Stimulated activated CD4-positive, alpha-beta T cell treated with anti-CD3 and anti-CD28 coated beads, TNF-alpha, amount 100 ng/mL, for 4 hours (primary cell): ENCODE measurements at places on chromosomes 13 and 19.

DNA sequence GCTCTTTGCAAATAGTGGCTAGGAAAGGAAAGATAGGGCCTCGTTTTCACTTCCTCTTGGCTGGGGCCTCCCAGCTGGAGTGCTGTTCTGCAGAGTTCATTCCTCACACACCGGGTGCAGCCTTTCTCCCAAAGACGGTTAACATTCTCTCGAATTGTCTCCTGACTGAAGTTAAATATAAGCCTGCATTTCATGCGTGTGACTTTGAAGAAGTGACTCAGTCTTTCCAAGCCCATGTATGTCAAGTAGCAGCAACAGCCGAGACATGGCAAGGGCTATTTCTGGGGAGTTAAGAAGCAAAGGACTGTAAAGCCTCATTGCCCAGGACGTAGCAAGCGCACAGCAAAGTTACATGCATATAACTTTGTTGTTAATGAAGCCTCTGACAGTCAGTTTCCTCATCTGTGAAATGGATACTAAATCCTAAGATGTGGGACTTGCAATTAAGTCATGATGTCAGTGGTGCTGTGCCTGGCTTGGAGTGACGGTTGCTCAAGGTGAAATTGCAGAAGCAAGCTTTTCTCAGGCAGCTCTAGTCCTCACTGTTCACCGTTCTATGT, 502.4 kb downstream of the MYO16 start:
- DNase-seq = no peak

DNA sequence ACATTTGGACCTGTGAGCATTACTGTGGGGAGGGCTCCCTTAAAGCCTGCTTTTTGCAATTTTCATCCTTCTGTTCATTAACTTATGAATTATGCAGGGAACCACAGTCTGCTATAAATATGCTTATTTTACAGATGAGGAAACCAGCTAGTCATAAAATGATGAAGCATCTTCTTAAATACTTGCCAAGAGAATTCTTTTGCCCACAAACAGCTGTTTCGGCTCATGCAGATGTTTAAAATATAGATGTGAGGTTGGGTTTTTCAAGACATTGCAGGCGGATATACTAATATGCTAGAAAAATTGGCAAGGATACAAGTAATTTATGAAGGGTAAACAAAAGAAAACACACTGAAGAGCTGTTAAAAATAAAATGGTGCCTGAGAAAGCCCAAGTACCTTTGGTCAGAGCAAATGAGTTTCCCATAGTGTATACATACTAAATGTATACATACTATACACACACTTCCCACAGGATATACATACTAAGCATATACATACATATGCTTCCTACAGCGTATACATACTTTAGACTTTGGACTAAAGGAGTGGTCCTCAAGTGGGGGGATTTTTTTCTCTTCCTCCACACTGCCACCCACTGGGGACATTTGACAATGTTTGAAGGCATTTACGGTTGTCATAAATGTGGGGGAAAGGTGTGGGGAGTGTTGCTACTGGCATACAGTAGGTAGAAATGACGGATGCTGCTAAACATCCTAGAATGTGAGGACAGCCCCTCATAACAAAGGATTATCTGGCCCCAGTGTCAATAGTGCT, 164.9 kb upstream of the CSNK1A1L start:
- no peak for DNase-seq

DNA sequence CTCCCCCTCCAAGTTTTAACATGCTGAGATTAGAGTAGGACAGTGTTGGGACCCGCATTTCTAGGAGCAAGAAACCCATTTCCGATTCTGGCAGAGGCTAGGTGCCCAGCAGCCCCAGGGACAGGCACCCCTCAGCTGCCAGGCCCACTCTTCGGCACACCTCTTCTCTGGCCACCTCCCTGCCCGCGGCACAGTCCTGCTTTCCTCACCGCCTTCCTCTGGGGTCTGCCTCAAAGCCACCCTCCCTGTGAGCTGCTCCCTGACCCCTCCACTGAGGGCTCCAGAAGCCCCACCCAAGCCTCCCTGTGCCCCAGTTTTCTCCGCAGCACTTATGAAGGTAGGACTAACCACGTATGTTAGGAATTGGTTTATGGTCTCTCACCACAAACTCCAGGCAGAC, 79.9 kb downstream of the STK24 start:
- DNase-seq = no peak

- DNase-seq = no peak
Observed at GRCh38 chr13:83691966-83692365, 190.3 kb downstream of the SLITRK1 start.

- no peak for DNase-seq
Observed at GRCh38 chr13:71591374-71591773, 275.6 kb downstream of the DACH1 start.

DNA sequence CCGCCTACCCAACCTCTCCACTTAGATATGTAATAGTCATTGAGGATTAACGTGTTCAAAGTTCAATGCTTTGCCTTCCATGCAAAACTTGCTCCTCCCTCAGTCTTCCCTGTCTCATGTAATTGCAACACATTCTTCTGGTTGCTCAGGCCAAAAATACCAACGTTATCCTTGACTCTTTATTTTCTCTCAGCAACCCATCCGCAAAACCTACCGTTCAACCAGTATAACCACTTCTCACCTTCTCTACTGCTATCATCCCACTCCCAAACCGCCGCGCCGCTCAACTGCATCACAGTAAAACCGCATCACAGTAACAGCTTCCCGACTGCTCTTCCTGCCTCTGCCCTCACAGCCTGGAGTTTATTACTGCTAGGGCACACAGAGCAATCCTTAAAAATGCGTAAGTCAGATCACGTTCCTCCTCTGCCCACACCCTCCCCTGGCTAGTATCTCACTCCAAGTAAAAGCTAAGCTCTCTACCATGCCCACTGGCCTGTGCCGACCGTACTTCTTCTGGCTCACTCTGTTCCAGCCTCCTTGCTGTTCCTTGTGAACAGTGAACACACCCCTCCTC, 8.2 kb downstream of the MTIF3 start:
- DNase-seq = no peak

DNA sequence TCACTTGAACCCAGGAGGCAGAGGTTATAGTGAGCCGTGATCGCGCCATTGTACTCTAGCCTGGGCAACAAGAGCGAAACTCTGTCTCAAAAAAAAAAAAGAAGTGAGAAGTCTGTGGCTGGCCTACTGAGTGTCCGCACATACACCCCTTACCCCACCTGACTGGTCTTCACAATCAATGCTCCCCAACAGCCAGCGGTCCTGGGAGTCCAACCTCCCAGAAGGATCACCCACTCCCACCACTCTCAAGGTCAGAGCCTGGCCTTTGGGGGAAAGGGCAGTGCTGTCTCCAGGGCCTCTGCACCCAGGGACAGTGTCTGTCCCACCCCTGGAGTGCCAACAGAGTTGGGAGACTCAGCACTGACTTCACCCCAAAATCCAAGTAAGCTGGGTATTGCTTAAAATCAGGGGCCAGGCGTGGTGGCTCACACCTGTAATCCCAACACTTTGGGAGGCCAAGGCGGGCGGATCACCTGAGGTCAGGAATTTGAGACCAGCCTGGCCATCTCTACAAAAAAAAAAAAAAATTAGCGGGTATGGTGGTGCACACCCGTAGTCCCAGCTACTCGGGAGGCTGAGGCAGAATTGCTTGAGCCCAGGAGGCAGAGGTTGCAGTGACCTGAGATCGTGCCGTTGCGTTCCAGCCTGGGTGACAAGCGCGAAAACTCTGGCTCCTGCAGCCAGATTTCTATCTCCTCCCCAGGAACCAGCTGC, 2.3 kb upstream of the CD320 start:
- DNase-seq = no peak

GRCh38 chr19:32773126-32773525, 53.6 kb downstream of the TDRD12 start:
- no peak for DNase-seq

DNA sequence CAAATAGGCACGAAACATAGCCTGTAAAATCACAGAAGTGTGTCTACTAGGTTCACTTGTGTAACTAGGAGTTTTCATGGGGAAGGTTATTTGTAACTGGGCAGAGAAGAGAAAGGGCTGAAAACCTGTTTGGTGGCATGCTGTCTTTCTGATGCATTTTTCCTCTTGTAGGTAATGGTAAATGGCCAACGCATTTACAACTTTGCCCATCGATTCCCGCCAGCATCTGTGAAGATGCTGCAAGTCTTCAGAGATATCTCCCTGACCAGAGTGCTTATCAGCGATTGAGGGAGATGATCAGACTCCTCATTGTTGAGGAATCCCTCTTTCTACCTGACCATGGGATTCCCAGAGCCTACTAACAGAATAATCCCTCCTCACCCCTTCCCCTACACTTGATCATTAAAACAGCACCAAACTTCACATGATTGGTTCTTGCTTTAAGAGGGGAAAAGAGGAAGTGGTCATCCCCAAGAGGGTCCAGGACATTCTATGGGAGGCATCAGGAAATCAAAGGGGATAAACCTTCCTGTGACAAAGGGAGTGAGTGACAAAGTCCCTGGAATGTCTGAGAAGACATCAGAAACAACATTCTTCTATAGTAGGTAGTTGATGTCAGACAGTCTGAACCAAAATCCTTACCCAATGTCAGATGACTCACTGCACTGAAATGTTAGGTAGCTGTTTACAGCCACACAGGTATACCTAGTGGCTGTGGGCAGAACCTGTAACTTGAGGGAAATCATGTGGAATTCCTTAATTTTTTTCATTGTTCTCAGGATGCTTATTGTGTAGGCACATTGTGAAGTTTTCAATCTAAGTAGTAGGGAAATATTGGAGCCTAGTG, 5.0 kb downstream of the LGALS14 start:
- no peak for DNase-seq

- no peak for DNase-seq
Observed at GRCh38 chr13:80116107-80116506, 224.8 kb downstream of the SPRY2 start.

DNA sequence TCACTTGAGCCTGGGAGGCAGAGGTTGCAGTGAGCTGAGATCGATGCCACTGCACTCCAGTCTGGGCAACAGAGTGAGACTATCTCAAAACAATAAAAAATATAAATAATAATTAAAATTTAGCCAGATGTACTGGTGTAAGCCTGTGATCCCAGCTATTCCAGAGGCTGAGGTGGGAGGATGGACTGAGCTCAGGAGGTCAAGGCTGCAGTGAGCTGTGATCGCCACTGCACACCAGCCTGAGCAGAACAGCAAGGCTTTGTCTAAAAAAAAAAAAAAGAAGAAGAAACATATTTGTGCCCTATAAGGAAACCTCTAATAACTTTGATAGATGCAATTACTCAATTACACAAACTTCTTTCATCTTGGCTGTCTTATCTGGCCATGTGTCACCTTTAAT, 52.3 kb downstream of the ABCC4 start:
- no peak for DNase-seq

DNA sequence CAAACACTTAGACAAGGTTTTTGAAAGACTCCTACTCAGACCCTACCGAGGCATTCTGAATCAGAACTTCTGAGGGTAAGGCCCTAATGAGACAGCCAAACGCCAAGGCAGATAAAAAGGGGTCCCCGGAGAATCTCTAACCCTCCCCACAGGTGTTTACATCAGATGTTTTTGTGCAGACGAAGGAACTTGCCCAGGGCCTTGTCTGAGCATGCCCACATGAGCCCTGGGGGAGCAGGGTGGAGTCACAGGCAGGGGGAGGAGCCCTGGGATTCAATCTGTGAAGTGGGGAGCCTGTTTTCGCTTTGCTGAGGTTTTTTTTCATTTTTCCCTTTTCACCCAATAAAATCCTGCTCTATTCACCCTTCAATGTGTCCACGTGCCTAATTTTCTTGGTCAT, 61.6 kb upstream of the MED4 start:
- peak; percentile 59 for DNase-seq
